ENCODE measurements at places on chromosomes 12 and 14. TPM values are rescaled to one million over a fixed set of nuclear protein-coding genes. Genes with fewer than 3 reads are reported as not detected.

The LMNTD1 gene
- total RNA-seq = 0.52 TPM

The SERPINA10 gene
- total RNA-seq = not detected

The THAP2 gene
- 4.3 TPM for total RNA-seq

The RNASE7 gene
- not detected for total RNA-seq

The KRT5 gene
- total RNA-seq = not detected

The OTOGL gene
- total RNA-seq = 0.11 TPM

The SCAF11 gene
- total RNA-seq = 148 TPM

The COPS7A gene
- total RNA-seq = 77.6 TPM

The GLIPR1L2 gene
- total RNA-seq = 0.97 TPM

The TSHR gene
- total RNA-seq = under 0.01 TPM

The ESPL1 gene
- 3.7 TPM for total RNA-seq

The ARHGAP9 gene
- 0.22 TPM for total RNA-seq

The CLEC4C gene
- total RNA-seq = not detected

The GUCY2C gene
- total RNA-seq = 0.11 TPM

The INF2 gene
- total RNA-seq = 60.8 TPM

The RIMBP2 gene
- 0.91 TPM for total RNA-seq

The KRT80 gene
- total RNA-seq = 0.52 TPM

The ITPR2 gene
- 22.7 TPM for total RNA-seq

The C12orf56 gene
- total RNA-seq = not detected

The PKP2 gene
- total RNA-seq = not detected

The OLR1 gene
- not detected for total RNA-seq

The FLRT2 gene
- total RNA-seq = 36.0 TPM

The ASIC1 gene
- 3.7 TPM for total RNA-seq

The HRK gene
- total RNA-seq = 0.13 TPM

The PLXNC1 gene
- total RNA-seq = 9.4 TPM

The SIX4 gene
- total RNA-seq = 42.6 TPM

The LTBR gene
- 98.3 TPM for total RNA-seq

The DCAF5 gene
- 40.8 TPM for total RNA-seq

The ACACB gene
- total RNA-seq = 8.0 TPM

All from articular chondrocyte of knee joint (primary cell).